ENCODE measurements at places on chromosomes 1 and 21.
A peak's percentile ranks its signal among the peaks of the same experiment; 100 is the strongest.

- no peak for DNase-seq
Measured at GRCh38 chr1:183862967-183863366, 58.0 kb downstream of the RGL1 start.

DNA sequence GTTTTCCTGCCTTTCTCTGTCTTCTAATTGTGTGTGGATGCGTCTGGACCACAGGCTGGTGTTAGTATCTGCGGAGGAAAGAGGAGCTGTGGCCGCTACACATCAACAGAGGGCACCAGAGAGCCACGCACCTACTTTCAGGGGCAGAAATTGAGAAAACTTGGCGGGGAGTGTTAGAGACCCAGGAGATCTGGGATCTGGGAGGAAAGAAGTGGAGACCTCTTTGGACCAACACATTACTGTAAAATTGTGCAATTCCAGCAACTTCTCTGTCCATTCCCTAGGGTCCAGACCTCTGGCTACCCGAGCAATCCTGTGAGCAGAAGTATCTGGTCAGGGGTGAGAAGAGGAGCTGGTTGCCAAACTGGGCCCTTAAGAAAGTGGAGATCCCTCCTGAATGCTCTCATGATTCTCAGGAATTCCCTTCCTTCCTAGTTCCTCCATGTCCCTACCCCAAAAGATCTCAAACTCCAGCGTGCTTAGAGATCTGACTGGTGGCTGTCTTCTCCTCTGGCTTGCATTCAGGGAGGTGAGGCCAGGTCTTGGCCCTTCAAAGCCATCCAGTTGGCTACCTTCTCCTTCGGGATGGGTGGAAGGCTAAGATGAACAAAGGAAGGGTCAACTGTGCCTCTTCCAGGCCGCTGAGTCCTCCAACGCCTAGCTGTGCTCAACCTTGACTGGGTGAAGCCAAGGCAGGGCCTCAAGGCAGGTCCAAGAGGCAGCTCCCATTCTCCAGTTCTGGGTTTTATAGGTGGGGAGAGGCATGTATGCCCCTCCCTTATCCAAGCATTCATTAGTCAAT is 1.2 kb upstream of the KIRREL1 start:
- DNase-seq, result peak; percentile 25

GRCh38 chr1:38964140-38964548 is 22.5 kb upstream of the RHBDL2 start:
- DNase-seq, result no peak

GRCh38 chr1:30880678-30881318 is 27.8 kb downstream of the SDC3 start:
- DNase-seq, result no peak

DNA sequence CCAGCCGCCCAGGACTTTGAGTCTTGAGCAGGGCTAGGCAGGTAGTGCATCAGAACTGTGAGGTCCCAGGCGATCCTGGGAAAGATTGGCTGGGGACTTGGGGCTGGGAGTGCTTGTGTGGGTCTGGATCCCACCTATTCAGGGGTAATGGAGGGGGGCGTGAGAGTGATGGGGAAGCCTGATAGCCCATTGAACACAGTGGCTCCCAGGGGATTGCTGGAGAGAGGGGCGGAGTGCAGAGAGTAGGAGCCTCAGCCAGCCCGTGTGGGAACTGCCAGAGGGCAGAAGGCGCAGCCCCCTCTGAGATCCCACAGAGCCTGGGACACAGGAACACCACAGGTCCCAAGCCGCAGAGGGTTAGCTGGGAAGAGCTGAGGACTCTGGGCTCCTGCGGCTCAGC is 19.3 kb upstream of the PDZK1IP1 start:
- no peak for DNase-seq

- DNase-seq, result peak; percentile 65
Measured at GRCh38 chr21:45541221-45542039, 810 bp downstream of the SLC19A1 start.

DNA sequence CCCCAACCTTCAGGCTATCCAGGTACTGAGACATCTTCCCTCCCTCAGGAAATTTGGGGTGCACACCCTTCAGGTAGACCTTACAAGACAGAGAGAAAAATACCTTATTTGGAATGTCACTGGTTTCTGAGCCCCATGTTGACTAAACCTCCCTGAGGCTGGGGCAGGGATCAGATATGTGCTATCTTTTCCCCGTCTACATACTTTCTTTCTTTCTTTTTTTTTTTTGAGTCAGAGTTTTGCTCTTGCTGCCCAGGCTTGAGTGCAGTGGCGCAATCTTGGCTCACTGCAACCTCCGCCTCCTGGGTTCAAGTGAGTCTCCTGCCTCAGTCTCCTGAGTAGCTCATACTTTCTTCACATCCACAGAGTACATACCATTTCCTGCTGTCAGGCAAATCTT is 1.6 kb downstream of the CYB5R1 start:
- no peak for DNase-seq

DNA sequence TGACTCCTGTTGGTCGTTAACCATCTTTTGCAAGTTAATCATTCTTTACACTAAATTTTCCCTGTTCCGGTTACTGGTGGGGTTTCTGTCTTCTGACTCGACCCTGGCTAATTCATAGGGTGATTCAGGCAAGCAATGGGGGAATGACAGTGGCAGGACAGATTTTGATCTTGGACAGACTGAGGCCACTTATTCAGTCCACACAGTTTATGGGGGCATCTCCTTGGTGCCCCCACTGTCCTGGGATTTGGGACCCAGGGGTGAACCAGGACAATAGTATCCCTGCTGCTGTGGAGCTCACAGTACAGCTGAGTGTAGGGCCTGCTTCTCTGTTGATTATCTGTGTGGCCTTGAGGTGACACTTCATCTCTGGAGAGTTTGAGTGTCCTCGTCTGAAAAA is 540.4 kb downstream of the MATN1 start:
- no peak for DNase-seq

- DNase-seq, result no peak
Measured at GRCh38 chr21:41770901-41771624, 4.2 kb upstream of the RIPK4 start.

GRCh38 chr1:22633697-22634463 is 2.5 kb upstream of the C1QA start:
- no peak for DNase-seq

DNA sequence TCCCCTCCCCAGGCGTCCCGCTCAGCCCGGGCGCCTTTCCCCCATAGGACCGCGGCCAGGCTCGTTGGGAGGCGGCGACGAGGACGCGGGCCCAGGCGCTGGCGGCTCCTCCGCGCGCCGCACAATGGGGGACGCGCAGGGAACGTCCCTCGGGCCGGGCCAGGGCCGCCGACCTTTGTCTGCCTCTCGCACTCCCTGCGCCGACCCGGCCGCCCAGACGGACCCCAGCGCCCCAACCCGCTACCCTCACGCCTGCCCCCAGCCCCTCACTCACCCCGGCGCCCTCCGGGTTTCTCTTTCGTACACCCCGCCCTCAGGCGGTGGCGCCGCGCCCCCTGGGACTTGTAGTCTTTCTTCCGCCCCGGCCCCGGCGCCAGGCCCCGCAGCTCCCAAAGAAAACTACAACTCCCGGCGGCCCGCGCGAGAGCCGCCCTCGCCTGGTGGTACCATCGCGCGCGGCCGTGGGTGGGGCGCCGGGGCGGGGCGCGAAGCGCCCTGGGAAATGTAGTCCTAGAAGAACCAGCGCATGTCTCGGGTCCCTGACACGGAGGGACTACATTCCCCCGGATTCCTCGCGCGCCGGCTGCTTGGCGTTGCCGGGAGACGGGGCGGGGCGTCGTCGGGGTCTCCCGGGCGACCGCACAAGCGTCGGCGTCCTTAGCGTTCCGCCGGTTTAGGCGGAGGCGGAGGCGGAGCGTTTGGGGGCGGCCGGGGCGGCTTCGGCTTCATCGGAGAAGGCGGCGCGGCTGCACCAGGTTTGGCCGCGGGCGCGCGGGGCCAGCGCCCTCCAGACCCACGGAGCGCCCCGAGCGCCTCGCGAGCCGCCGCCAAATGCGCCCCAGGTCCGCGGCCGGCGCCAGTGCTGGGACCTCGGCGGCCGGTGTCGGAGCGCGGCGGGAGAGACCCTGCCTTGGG is at the start of gene C1orf159:
Gene C1orf159 (minus strand): TSS at position 304 of the 915 bp plus-strand sequence. CDS start 24,546 bp downstream, outside the sequence.
- DNase-seq, result peak; percentile 99

DNA sequence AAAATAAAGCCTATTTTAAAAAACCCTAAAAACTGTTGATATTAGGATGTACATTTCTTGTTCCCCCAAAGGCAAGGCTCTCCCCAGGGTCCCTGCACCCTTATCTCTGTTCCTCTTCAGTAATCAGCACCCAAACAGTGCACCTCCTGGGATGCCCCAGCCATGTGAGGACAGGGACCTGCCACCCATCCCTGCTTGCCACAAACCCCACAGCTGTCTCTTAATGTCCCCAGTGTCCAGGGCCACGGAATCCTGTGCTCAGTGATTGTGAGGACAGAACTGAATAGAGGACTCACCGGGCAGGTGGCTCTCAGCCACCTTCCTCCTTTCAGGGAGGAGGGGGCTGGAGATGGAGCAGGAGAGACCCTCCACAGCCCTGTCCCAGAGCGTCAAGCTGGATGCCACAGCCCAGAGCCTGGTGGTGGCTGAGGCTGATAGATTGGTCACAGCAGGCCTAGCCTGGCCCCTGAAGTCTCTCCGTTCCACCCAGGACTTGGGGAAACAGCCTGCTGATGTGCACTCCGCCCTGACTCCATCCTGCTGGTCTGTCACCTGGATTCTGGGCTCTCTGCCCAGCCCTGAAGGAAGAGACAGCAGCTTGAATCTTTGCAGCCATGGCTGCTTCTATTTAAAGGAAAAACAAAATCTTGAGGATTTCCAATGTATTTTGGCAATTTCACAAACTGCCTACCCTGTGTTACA is 23.1 kb downstream of the RNF187 start:
- no peak for DNase-seq

DNA sequence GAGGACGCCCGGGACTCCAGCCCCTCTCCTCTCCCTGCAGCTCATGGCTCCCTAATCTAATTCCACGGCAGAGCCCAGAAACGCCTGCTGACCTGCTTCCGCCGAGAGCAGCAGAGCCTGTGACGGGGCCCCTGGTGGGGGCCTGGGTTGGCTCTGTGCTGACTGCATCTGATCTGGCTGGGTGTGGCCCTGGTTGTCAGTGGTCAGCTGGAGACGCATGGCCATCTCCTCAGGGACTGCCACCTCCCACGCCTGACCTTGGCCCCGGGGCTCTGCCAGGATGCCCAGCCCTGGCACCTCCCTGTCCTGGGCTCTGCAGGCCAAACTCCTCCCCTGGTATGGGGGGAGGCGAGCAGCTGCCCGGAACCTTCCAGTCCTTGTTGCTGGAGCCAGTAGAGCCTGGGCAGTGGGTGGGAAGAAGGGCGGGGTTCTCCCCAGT is 1.1 kb upstream of the PLCH2 start:
- no peak for DNase-seq

GRCh38 chr1:73813716-73814115 is 384.3 kb downstream of the LRRIQ3 start:
- no peak for DNase-seq

GRCh38 chr1:9020305-9020704 is 5.9 kb downstream of the SLC2A7 start:
- DNase-seq, result no peak

- no peak for DNase-seq
Measured at GRCh38 chr1:240424740-240425464, 187.1 kb downstream of the GREM2 start.

- no peak for DNase-seq
Measured at GRCh38 chr1:156894711-156895454, 1.4 kb downstream of the PEAR1 start.

- DNase-seq, result no peak
Measured at GRCh38 chr1:201190005-201190404, 619 bp upstream of the IGFN1 start.

GRCh38 chr1:64228167-64228957 is 24.9 kb downstream of the UBE2U start:
- DNase-seq, result no peak

GRCh38 chr1:194442901-194443575 is 1256.6 kb upstream of the B3GALT2 start:
- no peak for DNase-seq

DNA sequence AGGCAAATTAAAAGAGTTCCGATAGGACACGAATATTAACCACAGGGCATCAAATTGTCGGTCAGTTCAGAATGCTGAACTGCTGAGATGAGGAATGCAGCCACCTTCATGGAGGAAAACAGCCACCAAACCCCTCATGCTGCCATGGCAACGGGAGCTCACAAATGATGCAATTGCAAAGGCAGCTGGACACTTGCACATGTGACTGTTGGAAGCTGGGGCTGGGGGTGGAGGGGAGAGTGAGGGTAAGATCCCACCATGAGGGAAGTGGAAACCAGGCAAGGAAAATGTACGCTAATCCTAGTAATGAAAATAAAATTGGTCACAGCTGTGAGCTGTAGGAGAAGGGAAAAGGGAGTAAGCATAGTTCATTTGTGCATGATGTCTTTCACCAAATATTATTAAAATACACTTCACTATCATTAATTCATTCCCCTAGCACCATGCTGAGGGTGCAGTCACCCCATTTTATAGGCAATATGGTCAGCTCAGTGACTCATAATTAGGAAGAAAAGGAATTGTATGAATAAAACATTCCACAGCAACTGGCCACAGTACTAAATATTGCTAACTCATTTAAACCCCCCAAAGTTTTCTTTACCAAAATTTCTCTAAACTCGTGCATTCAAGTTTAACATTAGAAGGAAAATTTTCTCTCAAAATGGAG is 15.3 kb downstream of the BECN2 start:
- no peak for DNase-seq

DNA sequence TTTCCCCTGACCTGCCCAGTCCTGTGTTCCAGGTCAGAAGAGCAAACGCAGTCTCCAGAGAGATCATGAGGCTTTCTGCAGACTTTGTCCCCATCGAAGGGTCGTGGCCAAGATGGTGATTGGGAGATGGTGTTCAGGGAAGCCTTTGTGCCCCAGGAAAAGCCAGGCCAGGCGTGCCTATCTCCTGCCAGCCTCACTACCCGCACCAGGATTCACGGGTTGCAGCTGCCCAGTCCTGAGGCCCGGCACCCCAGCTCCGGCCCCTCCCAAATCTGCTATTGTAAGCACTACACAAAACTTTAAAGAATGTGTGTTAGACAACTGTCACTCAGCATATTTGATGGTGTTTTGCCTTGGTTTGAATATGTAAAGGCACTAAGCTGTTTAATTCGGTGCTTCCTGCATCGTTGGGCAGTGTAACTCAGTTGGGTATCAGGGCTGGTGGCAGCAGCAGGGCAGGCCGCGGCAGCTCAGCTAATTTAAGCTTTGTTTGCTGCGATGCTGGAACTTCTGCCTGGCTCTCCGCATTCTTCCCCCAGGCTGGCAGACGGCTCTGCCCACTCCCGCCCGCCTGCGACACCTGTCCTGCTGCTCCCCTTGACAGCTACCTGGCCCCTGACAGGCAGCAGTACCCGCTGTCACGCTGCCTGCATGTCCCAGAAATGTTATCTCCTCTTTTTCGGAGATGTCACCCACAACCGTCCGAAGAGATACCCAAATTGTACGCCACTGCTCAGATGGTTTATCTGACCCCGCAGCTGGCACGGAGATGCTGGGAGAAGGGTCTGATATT is 209.0 kb upstream of the VAMP3 start:
- DNase-seq, result no peak

Data from stimulated activated CD4-positive, alpha-beta T cell treated with anti-CD3 and anti-CD28 coated beads, Interleukin-1b, Interleukin-23, amount 100 ng/mL, for 4 hours (primary cell).